ENCODE measurements at places on chromosomes 12 and 14.

- DNase-seq = no peak
These were observed 88.8 kb downstream of the CHGA start for GRCh38 chr14:93011650-93012325.

- peak; percentile 88 for DNase-seq
These were observed at the start of gene TMEM229B for GRCh38 chr14:67487937-67488893. Gene TMEM229B, minus strand, starts transcription at chr14:67488721. Its CDS starts 14,798 bp downstream, at chr14:67473923.

DNA sequence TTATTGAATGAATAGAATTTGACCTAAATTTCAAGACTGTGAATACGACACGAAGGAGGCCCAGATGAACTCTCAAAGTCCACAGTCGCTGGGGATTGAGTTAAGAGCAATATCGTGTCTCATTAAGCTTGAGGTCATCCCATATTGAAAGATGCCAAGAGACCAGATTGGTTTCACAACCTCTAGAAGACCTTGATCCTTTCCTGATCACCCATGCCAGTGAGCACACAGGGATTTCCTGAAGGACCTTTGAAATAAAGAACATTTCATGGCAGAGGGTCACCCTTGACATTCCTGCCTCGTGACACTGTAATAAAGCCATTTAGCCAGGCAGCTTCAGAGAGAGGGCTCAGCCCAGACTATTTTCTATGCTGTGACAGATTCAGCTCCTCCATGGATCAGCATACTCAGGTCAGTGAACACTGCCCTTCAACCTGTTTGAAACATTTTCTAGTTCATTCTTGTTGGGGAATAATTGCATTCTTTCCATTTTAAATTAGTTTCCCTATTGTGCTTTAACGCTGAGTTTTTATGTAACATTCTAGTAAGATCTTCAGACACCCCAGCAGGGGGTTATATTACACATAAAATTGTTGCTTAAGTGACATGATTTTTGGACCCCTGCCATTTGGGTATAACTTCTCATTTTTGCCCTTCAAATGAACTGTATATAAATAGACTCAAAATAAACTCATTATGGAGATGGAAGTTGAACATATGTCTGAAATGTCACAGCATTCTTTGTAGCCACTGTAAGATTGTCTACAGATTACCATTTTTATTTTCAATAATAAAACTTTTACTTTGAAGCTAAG, 213.2 kb downstream of the C12orf50 start:
- no peak for DNase-seq

GRCh38 chr14:98082833-98083232, 1189.2 kb downstream of the BCL11B start:
- no peak for DNase-seq

- no peak for DNase-seq
These were observed 28.1 kb downstream of the SBNO1 start for GRCh38 chr12:123336530-123336929.

- DNase-seq = no peak
These were observed 82.0 kb upstream of the RASSF8 start for GRCh38 chr12:25876383-25877045.

GRCh38 chr14:59032826-59033225, 155.6 kb upstream of the DAAM1 start:
- no peak for DNase-seq

- DNase-seq = no peak
These were observed 5.5 kb downstream of the NKX2-1 start for GRCh38 chr14:36514278-36515104.

DNA sequence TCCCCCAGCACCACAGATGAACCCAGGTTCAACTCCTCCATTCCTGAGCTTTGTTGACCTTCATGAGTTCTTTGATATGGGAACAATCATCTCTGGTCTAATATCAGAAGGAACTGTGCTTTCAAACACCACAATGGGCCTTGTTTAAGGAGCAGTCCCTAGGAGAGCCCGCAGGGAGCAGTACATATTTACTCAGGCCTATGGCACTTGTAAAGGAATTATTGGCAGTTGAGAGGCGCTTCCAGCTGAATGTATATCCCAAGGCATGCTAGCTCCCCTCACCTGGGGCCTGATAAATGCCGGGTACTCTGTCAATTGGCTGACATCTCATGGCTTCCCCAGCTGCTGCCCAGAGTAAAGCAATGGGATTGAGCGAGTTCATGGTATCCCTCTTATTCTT, 76.2 kb downstream of the ZFP36L1 start:
- no peak for DNase-seq

Measured in GM18507 (cell line).